ENCODE measurements at places on chromosomes 11 and 22.

GRCh38 chr22:24207264-24208011 lies 26.2 kb downstream of the SUSD2 start:
- DNase-seq: no peak

DNA sequence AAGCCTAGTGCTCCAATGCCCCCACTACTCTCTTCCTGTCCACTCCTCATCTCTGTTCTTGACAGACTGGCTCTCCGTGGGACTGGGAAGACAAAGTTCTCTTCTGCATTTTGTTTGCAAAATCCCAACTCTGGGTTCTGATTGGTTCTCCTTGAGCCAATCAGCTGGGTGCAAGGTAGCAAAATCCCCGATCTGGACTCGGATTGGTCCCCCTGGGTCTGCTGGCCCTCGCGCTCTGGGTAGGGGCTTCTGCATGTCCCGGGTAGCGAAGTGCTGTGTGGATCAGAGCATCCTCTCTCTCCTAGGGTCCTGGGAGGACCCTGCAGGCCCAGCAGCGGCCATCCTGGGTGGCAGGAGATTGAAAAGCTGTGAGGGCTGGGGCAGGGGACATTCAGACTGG lies 22.3 kb upstream of the A4GALT start:
- DNase-seq: no peak

DNA sequence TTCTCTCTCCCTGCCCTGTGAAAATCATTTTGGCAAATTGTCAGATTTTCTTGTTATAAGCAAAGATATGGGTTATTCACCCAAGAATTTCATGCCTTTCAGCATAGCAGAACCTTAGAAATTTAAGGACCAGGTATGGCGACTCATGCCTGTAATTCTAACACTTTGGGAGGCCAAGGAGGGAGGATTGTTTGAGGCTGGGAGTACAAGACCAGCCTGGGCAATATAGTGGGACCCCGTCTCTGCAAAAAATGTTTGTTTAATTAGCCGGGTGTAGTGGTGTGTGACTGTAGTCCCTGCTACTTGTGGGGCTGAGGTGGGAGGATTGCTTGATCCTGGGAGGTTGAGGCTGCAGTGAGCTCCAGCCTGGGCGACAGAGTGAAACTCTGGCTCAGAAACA lies 27.6 kb downstream of the APLP2 start:
- no peak for DNase-seq

- no peak for DNase-seq
Measured at GRCh38 chr11:87059596-87060390, 22.1 kb downstream of the TMEM135 start.

DNA sequence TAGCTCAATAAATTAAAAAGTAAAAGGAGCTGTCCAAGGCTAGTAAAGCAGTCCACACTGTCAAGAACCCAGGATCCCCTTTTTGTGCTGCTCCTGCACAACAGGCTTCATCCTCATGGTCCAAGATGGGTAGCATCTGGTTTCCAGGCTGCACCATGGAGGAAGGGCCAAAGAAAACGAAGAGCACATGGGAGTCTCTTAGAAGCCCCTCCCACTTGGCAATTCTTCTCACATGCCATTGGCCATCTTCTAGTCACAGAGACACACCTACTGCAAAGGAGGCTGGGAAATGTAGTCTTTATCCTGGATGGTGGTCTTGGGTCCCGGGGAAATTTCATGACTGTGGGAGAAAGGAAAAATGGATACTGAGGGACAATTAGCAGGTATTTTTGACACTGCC lies 37.8 kb downstream of the PRR5L start:
- DNase-seq: no peak

GRCh38 chr11:36487619-36488018 lies 22.5 kb downstream of the TRAF6 start:
- no peak for DNase-seq

- no peak for DNase-seq
Measured at GRCh38 chr11:57131080-57131790, 50.5 kb upstream of the LRRC55 start.

DNA sequence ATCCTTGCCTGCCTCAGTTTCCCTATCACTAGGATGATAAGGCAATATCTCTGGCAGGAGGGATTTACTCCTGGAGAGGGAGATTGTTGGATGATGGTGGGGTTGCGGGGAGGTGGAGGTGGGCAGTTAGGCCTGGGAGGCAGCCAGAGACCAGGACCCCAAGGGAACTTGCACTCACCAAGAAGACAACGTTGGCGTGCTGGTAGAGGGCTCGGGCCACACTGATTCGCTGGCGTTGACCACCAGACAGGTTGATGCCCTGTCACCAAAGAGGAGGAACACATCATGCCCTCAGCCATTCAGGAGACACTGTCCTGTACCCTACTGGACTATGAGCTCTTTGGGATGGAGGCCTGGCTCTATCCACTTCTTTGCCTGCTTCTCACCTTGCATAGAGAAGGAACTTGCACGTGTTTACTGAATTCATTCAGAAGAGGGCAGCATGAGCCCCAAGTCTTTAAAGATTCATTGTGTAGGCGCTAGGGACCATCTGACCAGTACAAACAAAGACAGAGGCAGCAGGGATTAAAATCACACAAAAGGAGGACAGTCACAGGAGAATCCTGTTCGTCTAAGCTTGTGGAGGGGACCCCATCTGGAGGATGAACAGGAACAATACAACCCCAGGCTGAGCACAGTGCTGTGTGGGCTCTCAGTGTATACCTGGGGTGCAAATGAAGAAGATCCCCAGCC lies 24.2 kb upstream of the KCNJ11 start:
- no peak for DNase-seq

- DNase-seq: no peak
Measured at GRCh38 chr11:2791521-2792380, 92.0 kb upstream of the KCNQ1OT1 start.

GRCh38 chr22:48721395-48721669 lies 1106.3 kb downstream of the BRD1 start:
- no peak for DNase-seq

DNA sequence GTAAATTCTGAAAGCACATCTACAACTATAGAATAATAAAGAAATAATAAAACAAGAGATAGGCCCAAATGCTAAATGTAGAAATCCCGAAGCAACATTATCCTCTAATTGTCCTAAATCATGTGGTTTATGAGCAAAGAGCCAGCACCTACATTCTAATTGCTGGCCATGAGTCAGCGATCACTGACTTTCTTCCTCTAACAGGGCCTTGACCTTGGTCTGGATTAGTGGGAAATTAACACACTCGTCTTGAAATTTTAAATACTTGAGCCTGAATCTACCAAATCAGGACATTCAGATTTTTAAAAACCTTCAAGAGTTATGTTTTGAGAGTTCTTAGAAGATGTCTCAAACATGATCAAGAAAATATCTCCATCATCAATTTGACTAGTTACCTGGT lies 727.6 kb downstream of the METTL15 start:
- DNase-seq: no peak

DNA sequence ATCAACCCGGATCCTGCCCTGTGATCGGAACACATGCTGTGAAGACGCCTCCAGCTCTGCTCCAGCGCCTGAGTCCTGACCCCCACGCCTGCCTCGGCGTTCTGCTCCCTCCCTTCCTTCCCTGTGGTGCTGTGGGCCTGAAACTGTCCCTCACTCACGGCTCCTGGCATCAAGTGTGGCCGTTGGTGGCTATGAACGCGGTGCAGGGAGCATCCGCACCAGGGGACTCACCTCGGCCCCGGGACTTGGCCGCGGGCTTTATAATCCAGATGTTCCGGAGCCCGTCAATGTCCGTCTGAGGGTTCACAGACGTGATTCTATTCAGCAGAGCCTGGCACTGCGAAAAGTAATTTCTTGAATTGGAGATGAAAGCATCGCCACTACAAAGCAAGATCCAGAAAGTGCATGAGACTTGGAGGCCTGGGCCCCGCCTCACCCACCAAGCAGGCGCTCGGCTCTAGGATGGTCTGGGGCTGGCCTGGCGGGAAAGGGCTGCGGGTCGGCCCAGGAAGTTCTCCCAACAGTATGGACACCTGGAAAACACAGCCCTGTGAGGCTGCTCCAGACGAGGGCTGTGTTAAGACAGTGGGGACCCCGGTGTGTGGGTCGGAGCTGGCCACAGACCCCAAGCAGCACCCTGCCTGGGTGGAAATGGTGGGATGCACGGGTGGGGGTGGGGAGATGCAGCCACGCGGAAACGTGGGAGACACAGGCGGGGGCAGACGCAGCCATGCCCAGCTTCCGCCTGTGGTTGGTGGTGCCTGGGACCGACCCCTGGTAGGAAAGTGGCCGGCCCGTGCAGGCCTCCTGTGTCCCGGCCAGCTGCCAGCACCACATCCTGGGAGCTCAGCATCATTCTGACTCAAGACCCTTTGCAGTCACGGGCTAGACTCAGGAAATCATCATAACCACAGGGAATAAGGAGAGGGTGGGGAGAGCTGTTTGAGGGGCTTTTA lies 21.8 kb upstream of the IL17REL start:
- no peak for DNase-seq

- no peak for DNase-seq
Measured at GRCh38 chr11:128262463-128263345, 324.7 kb downstream of the ETS1 start.

- no peak for DNase-seq
Measured at GRCh38 chr11:30312243-30312642, 10.7 kb upstream of the ARL14EP start.

Data from stimulated activated CD8-positive, alpha-beta memory T cell treated with anti-CD3 and anti-CD28 coated beads, Interleukin-15, amount 100 ng/mL, for 24 hours (primary cell).